CD4-positive, alpha-beta T cell treated with Interleukin-6 at 100 ng/mL for 8 hours (primary cell): ENCODE measurements at places on chromosomes 6 and 20.

- no peak for DNase-seq
Observed at GRCh38 chr6:91141346-91141745, 554.5 kb upstream of the MAP3K7 start.

GRCh38 chr6:108676555-108676954 is 115.8 kb downstream of the FOXO3 start:
- DNase-seq, result no peak

- no peak for DNase-seq
Observed at GRCh38 chr6:43963203-43963602, 164.0 kb downstream of the MRPL14 start.

- no peak for DNase-seq
Observed at GRCh38 chr6:125746019-125746414, 3.4 kb upstream of the HEY2 start.

- DNase-seq, result no peak
Observed at GRCh38 chr6:33718713-33719112, 7.2 kb upstream of the UQCC2 start.

- DNase-seq, result no peak
Observed at GRCh38 chr6:3752531-3753227, 1.2 kb upstream of the PXDC1 start.

GRCh38 chr6:105209950-105210706 is 30.3 kb upstream of the POPDC3 start:
- no peak for DNase-seq

DNA sequence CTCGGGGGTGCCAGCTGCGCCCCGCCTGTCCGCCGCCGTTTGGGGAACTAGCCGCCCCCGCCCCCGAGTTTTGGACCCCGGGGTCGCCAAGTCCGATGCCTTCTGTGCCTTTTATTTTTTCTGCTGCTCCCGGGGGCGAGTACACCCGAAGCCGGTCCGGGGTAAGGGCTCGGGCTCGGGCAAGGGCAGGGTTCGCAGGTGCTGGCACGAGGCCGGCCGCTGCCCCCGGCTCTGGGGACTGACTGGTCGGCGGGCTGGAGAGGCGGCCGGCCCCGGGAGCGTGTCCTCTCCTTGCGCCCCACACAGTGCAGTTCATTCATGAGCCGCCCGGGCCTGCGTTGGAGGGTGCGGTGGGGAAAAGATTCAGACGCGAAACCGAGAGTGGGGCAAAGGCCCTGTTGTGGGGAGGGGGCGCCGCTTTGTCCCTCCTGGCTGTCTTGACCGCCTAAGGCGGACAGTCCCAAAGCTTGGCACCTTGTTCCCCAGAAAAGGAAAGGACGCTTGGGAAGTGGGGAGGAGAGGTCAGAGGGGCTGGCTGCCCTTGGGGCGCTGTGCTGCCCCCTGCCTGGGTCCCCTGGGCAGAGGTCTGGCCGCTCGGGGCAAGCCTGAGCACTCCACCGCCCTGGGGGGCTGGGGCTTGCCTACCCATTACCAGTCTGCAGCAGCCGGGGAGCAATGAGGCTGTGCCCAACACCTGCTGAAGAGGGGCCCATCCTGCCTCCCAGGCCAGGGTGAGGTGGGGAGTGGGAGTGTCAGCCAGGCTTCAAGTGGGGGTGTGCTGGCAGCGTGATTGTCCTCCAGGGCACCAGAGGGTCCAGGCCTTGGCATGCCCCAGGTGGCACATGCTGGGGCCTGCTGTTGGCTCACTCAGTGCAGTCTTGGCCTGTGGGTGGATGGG is 915 bp downstream of the TMEM63B start:
- DNase-seq, result no peak

- DNase-seq, result no peak
Observed at GRCh38 chr6:102679865-102680264, 1286.4 kb downstream of the GRIK2 start.

DNA sequence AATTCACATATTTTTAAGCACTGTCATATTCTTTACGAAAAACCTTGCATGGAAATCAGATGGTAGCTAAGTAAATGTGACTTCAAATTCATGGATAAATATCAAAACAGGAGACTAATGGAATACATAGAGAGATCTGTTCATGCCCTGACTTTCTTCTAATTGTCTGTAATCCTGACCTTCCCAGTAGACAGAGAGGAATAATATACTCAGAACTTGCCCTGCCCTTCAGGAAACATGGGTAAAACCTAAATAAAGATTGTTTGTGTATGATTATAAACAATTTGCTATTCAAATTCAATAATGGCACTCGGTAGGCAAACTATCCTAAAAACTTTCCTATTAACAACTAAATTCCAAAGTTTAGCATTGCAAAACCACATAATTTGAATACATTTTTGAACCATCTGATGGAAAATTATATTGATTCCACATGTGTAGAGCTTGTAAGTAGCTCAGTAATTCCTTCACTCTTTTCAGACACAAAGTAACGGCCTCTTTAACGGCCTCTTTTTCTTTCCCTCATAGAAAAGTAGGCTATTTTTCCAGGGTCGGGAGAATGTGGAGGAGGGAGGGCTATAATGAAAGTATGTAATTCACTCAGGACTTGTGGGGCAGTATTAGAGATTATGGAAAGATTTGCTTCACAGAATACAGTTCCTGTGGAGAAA is 227.6 kb downstream of the ALDH8A1 start:
- DNase-seq, result no peak

- no peak for DNase-seq
Observed at GRCh38 chr20:2596673-2597279, 55.7 kb upstream of the NOP56 start.

- no peak for DNase-seq
Observed at GRCh38 chr6:72703093-72703492, 81.2 kb downstream of the KCNQ5 start.

- no peak for DNase-seq
Observed at GRCh38 chr6:30043744-30044143, 17.3 kb upstream of the POLR1H start.

- no peak for DNase-seq
Observed at GRCh38 chr6:159178847-159179246, 9.6 kb downstream of the FNDC1 start.

- DNase-seq, result no peak
Observed at GRCh38 chr20:61768571-61769285, 297.0 kb downstream of the TAF4 start.

DNA sequence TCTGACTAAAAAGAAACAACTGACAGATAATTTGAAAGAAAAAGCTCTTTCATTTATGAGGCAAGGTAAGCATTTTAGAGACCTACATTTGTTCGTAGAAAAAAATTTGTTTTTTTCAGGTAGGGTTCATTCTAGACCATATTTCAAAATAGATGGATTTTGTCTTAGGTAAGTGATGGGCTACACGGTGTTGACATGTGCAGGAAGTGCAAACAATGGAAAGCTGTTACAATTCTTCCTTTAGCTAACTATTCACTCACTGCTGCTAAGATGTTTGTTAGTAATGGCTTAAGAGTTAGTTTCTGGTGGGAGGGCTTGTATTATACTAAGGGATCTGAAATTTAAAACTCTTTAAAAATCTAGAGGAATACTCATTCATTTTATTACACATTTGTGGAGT is 96.7 kb downstream of the CD109 start:
- DNase-seq, result no peak

DNA sequence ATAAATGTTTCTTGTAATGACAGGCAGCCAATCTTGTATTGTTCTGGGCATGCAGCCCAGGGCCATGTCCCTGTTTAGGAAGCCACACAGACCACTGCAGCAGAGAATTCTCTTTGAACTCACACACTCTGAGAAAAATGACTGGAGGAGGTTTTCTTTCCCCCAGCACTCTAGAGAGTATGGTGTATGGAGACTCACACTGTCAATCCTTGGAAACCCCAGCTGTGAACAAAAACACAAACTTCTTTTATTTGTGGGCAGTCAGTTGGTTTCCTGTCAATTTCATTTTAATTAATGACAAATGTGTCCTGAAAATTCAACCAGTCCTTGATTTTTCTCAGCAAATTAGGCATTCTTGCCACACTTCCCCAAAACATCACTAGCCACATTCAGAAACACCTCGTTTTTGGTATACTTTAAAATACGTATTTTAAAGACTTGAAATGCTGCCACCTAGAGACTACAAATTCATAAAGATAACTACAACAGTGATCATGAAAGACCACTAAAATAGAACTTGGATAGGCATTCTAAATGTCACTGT is 52.9 kb upstream of the UFL1 start:
- no peak for DNase-seq

- DNase-seq, result no peak
Observed at GRCh38 chr20:44247131-44247571, at the start of gene GDAP1L1. Gene GDAP1L1 (plus strand): TSS chr20:44247308. CDS start chr20:44247335, 27 bp downstream.

DNA sequence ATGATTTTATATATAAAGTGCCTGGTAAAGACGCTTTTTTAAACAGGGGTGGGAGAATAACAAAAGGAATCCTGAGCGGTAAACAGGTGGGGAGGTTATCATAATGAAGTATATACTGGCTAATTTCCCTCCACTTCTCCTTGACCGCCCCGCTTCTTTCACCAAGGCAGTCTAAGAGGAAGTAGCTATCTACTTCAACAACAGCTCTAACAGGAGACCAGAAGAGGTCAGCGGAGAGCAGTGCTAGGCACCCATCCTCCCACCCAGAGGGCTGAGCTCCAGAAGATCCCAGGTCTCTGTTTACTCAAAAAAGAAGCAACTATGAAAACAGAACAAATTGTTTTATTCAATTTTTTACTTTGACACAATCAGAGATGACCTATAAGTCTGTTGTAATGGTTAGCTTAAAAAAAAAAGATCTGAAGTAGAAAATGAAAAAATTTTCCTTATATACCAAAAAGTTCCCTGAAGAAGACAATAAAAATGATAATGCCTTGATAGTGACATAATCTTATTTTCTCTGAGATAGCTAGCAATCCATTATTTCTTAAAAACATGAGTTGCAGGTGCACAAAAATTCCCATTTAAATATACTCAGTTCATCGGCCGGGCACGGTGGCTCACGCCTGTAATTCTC is 141.1 kb downstream of the PDSS2 start:
- DNase-seq, result peak; percentile 16

GRCh38 chr6:108134213-108134970 is 31.4 kb upstream of the NR2E1 start:
- DNase-seq, result no peak

- DNase-seq, result no peak
Observed at GRCh38 chr6:13012977-13013680, 296.6 kb downstream of the PHACTR1 start.

DNA sequence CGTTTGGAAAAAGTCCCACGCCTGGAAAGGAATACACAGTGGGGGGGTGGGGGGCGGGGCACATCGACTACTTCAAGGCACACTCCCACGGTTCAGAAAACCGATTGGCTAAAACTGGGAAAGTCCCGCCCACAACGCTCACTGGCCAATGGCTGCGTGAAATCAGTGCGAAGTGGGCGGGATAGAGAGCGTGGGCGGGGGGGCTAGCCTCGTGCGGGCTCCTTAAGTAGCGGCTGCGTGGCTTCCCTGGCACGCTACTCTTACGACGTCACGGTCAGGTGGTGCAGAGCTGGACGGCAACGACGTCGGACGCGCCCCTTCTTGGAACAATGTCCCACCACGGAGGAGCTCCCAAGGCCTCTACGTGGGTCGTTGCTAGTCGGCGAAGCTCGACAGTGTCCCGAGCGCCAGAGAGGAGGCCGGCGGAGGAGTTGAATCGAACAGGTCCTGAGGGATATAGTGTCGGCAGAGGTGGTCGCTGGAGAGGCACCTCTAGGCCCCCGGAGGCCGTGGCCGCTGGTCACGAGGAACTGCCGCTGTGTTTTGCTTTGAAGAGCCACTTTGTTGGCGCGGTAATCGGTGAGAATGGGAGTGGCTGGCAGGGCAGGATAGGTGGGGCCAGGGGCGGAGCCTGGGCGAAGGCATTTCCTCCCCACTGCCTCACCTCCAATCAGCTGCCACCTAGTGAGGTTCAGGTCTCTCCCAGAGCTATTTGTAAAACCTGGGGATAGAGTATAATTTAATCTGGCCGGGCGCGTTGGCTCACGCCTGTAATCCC is at the start of gene DDX43:
DDX43 (plus strand) TSS at position 252 of the 778 bp plus-strand sequence; CDS start at position 330, 78 bp downstream.
- peak; percentile 30 for DNase-seq

- no peak for DNase-seq
Observed at GRCh38 chr6:169981969-169982368, 230.5 kb downstream of the ERMARD start.

GRCh38 chr6:46606338-46606737 is 46.3 kb downstream of the CYP39A1 start:
- no peak for DNase-seq

DNA sequence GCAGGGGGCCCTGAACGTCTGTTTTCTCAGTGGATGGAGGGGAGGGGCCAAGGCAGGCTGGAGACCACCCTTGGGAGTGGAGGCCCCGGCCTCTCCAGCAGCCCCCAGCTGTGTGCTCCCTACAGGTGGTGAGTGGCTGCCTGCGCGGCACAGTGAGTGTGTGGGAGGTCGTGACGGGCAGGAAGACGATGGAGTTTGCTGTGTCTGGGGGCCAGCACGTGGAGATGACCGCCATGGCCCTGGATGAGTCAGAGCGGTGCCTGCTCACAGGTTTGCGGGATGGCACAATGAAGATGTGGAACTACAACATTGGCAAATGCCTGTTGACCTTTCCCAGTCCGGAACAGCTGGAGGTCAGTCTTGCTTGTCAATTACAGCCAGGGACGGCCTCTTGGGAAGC is 52.6 kb downstream of the EFCAB8 start:
- no peak for DNase-seq

DNA sequence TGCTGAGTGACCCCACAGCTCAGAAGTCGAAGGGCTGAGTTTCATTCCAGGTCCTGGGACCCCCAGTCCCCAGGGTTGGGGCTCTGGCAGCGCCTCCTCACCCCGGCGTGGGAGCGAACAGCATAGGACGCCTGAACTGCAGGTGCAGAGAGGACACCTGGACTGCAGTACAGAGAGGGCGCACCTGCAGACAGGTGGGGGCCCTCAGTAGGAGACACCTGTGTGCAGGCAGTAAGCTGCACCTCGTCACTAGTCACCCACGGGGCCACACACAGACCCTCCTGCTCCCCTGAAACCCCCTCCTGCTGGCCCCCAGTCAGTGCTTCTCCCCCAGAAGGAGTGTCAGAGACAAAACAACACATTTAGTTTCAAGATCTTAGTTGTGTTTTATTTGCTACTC is 8.6 kb upstream of the NKAIN4 start:
- DNase-seq, result no peak
